ELR (cell line): ENCODE measurements at places on chromosomes 1 and 21.

- no peak for DNase-seq
These were observed 1.6 kb downstream of the TMEM52 start for GRCh38 chr1:1917304-1917976.

DNA sequence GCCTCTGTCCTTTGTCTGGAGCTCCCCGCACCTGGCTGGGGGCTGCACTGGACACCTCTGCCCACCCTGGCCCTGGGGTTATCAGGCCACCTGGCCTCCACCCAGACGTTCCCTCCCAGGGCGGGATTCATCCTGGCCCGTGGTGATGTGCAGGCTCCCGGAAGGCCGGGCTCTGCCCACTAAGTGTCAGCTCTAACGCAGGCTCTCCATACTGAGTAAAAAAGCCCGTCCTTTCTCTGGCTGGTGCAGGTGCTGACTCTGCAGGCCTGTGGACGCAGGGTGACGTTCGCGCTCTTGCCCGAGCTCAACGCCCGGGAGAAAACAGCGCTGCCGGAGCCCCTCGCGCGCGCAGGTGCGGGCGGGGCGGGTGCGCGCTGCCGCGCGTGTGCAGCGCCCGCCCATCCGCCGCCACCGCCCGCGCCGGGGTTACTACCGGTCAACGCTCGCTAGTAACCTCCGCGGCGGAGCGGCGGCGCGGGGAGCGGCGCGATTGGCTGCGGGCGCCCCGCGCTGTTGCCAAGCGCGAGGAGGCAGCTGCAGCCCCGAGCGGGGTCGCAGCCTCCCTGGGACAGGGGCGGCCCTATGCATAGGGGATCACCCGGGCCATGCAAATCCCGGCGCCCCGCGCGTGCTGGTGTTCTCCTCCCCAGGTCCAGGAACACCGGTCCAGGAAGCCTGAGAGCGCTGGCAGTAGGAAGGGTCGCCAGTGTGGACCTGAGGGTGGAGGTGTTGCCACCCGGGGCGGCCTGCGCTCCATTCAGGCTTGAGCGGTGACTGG is 15.7 kb downstream of the ABCG1 start:
- DNase-seq, result no peak

DNA sequence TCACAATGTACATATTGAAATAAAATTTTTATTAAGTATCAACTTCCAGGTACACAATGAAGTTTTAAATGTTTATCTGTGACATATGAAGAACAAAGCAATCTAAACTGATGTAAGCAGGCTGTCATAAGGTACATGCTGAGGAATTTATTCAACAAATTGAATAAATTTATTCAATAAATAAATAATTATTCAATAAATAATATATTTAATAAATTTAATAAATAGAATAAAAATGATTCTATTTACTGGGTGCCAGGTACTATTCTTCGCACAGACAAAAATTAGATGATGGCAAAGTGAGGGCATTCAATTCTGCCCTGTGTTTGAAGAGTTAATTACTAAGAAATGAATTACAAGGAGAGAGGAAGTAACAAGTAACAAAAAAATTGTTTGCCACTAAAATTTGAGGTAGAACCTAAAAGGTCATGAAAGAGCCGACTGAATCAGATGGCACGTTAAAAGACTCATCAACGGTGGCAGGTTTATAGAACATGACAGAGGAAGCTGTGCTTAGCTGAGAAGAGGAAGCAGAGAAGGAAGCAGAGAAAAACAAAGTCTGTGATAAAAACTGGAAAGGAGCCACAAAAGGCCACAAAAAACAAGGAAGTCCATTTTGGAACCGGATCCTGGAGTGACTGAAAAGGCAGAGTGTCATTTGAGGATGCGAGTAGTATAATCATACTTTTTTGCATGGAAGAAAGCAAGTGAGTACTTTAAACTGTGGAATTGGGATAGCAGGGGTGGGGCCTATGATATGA is 2.2 kb upstream of the USP24 start:
- no peak for DNase-seq

GRCh38 chr1:53562291-53562980 is 103.2 kb downstream of the DMRTB1 start:
- DNase-seq, result no peak

DNA sequence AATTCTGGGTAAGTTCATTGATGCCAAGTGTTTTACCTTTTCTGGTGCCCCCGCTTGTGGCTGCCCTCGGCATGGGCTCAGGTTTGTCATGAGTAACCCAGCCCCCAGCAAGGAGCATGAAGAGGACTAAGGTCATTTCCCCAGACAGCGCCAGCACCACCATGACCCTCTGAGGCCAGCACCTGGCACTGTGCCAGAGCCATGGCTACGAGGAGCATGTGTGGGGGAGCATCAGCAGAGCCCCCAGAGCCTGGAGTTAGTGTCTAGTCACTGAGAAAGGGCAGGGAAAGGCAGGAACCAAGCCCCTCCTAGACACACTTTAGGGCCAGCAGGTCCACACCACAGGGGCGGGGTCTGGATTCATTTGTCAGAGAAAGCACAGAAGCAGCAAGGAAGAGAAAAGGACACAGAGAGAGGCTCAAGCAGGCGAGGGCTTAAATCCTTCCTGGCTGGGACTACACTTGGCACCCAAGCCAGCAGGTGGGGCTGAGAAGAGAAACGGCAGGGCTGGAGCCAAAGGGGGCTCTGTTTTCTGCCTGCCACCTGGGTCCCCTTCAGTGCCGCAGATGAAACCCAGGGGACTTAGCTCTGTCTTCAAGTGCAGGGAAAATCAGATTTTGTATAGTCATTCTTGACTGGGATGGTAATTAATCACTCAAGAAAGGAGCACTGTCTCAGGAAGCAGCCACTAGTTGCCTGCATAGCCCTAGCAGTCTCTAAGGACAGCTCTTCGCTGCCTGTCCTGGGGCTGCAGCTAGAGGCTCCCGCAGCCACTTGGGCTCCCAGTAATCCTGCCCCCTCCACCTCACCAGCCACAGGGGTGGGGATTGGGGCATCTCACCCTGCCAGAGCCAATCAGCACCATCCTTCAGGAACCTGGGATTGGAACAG is 79.6 kb upstream of the ZC3H12A start:
- peak; percentile 8 for DNase-seq

DNA sequence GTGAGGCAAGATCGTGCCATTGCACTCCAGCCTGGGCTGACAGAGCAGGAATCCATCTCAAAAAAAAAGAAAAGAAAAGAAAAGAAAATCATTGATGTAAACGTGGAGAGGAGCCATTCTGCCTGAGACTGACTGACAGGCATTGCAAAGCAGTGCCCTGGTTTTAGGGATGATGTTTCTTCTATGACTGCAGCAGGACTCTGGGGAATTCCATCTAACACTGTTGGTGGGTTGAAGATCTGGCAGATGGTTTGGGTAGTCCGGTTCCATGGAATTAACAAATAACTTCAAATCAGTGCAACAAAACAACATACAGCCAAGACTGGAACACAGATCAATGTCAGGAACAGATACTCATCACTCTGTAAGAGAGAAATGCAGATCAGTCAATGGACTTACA is 17.8 kb upstream of the LAMC2 start:
- DNase-seq, result no peak

DNA sequence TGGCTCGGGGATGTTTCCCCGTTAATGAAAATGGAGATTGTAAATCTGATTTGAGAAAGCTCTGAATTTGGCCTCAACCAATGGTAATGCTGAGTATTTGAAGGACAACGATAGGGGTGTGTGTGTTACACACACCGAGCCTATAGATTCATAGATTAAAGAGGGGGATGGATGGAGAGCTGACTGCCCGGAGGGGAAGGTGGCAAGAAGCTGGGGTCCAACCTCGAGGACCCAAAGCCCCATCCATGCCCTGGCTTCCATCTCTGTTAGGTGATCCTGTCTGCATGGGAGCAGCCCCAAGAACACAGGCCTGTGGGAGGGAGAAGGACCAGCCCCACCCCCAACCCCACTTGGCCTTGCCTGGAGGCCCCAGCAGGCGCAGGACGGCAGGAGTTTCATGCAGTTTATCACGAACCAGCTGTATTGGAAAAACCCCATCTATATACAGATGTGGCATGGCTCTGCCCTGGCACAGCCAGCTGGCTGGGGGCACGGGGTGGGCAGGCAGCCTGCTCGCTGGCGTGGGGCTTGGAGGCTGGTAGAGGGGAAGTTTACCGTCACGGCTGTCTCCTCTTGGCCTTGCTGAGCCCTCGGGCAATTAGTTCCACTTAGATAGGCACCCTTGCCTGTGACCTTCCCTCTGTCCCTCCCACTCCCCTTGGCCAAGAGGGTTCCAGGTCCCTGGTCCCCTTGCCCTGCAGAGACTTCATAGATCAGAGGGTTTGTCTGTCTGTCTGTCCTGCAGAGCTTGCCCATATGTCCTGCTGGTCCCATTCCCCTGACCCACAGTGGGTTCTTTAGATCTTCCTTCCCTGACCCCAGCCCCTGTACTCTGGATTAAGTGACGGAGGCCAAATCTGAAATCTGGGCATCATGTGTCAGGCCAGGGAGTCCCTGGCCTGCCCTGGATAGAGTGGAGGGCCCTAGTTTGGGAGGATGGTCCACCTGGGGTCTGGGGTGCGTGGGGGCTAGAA is 3.0 kb downstream of the HSPB7 start:
- no peak for DNase-seq

DNA sequence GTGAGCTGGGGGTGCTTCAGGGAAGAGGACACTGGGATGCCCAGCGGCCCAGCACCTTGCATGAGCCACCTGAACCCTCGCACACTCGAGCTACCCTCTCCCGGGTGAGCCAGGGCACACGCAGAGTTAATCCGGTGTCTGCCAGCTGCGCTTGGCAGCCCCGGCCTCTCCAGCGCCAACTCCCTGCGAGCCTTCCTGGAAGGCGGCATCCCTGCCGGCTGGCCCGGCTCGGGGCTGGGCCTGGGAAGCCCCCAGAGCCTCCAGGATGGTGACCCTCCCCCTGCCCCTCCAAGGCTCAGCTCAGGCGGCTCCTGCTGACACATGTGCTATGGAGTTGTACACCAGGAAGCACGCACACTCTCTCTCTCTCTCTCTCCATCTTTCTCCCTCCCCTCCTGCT is 48.7 kb downstream of the RAP1GAP start:
- no peak for DNase-seq

GRCh38 chr1:7857985-7858384 is 5.1 kb upstream of the UTS2 start:
- DNase-seq, result no peak

- no peak for DNase-seq
These were observed 31.3 kb downstream of the CACNA1E start for GRCh38 chr1:181514298-181515290.

DNA sequence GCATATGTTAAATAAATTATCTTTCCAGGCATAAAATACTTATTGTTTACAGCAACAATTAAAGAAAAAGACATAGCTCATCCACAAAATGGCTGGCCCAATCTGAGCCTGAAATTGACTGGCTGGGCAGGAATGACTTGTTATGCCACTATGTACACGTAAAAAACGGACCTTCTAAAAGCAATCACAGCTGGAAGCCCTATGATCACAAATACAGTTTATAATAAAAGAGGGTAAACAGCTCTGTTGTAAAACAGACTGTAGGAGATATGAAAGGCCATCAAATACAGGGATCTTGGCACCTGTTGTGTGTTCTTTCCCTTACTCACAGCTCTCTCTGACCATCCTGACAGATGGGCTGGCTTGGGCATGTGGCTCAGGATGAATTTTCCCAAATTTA is 70.5 kb upstream of the DMRTA2 start:
- DNase-seq, result no peak

GRCh38 chr21:42973309-42973990 is 912 bp upstream of the PKNOX1 start:
- no peak for DNase-seq

DNA sequence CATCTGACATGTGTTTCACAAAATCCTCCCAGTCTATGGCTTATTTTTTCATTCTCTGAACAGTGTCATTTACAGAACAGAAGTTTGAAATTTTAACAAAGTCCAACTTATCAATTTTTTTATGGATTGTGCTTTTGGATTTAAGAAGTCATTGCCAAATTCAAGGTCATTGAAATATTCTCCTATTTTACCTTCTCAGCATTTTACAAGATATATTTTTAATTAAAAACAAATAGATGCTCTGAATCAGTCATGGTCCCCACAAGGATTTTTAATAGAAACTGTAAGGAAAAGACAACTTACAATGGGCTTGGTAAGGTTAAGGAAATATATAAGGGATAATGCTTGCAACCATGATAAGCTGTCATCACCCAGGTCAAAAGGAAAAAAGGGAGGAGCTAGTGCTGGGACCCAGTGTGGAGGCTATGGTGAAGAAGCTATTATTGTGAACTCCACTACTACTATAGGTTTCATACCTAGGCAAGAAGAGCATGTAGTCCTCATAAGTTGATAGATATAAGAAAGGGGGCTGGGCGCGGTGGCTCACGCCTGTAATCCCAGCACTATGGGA is 144.5 kb upstream of the KCNJ15 start:
- no peak for DNase-seq

DNA sequence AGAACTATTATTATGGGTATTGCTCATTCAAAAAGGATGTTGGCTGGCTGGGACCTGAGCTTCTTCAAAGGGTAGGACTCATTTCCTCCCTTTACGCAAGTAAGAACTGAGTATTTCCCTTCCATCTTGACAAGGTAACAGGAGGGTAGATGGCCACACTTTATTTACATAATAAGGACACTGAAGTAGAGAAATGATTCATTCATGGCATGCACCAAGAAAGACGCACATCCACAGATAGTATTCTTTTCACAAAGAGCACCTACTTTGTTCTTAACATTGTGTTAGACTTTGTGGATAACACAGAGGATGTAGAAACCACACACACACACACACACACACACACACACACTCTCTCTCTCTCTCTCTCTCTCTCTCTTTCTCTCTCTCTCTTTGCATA is 82.9 kb downstream of the FAM78B start:
- no peak for DNase-seq

- no peak for DNase-seq
These were observed 140.8 kb downstream of the KAZN start for GRCh38 chr1:14739082-14739832.

DNA sequence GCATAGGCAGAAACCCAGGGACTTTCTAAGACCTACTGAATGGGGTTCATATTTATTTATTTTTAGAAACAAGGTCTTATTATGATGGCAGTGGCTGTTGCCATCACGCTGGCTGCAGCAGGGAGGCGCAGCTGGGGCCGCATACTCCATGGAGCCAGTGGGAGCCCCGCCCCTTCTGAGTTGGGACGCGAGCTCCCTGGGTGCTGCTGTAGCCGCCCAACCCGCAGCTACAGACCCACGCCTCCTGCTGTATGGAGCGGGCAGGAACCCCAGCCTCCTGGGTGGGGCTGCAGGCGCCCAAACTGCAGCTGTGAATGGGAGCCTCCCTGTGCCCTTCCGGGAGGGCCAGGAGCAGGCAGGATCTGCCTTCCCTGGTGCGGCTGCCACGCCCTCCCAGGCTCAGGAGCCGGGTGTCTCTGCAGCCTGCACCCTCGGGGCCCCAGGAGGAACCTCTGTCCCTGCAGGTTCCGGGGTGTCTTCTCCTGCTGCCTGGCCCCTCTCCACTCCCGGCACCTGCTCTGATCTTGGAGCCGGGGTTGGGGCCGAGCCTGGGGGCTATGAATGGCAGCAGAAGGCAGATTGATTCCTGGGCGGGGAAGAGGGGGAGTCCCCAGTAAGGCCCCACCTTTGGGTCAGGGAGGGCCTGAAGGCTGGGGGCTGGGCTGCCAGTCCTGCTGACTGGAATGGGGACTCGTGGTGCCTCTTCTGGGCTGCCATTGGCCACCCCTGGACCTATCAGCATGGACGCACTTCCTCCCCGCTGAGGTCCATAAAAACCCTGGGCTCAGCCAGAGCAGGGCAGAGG is 66.5 kb upstream of the LRRN2 start:
- DNase-seq, result no peak
